ENCODE measurements at places on chromosomes 6 and 20.

DNA sequence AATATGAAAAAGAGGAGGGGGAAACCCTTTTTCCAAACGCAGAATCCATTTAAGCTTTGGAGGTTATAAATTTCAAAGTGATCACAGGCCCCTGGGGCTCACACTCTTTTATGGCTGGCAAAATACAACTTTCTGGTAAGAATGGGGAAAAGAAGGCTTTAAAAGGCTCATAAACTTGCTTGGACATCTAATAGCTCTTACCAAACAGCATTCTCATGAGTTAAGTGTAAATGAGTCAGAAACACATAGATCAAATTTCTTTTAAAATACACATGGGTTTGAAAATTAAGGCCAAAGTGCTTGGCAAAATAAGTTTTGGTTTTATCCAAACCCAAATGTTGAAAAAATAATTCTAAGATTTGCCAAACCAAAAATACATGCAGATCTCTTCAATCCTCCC, 154.6 kb downstream of the SOBP start:
- no peak for DNase-seq

DNA sequence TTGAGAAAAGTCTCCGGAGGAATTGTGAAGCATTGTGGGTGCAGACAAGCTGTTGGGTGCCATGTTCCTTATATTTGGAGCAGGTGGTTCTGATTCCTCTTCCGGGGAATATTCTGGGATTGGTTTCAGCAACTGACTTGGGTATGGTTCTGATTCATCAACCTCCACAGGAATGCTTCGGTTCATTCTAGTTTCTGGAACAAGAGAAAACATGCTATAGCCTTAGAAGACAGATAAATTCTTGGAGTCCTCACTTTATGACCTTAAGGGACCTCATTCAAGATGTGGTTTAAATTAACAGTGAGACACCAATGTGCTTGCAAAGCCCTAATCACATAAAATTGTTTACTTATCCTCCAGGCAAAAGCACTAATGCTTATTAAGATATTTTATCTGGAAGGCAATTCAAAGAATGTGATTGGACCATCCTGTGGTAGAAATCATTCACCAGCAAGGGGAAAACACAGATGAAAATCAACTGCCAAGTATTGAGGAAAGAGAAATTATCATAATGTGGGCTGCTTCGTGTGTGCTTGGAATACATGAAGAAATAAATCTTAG, 13.7 kb downstream of the TRAF3IP2 start:
- DNase-seq: peak; percentile 76

DNA sequence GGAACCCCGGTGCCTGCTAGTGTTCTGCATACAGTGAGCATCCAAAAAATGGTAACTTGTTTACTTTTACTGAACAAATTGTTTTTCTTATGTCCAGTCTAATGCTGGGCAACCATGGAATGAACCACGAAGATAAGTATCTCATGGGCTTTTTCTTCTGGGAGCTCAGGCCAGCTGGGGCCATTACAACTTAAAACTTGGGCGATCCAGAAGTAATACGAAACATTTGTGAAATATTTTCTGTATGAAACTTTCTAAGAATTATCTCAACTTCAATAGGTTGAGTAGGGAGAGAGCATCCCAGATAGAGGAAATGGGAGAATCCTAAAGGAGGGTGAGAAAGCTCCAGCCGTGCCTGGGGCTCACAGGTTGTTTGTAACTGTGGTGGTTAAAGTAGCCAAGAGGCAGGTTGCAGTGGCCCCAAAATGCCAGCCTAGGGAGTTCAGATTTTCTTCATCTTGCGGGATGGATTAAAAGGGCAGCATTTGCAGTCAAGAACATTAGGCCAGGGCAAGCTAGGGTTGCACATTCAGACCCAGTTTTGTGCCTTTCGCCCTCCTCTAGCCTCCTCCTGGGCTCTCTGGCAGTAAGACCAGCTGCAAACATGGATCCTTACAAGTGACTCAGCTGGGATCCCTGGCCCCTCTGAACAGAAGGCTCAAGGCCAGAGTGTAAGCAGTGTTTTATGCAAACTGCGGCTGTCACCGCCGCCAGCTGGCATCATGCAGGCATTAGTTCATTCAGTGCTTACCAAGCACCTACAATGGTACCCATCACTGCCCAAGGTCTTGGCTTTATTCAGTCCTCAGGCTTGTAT, 41.5 kb downstream of the ELMO2 start:
- no peak for DNase-seq

- DNase-seq: no peak
Measured at GRCh38 chr20:8803941-8804340, 264.9 kb upstream of the PLCB4 start.

GRCh38 chr20:17816804-17817587, 117.2 kb downstream of the BANF2 start:
- DNase-seq: no peak

DNA sequence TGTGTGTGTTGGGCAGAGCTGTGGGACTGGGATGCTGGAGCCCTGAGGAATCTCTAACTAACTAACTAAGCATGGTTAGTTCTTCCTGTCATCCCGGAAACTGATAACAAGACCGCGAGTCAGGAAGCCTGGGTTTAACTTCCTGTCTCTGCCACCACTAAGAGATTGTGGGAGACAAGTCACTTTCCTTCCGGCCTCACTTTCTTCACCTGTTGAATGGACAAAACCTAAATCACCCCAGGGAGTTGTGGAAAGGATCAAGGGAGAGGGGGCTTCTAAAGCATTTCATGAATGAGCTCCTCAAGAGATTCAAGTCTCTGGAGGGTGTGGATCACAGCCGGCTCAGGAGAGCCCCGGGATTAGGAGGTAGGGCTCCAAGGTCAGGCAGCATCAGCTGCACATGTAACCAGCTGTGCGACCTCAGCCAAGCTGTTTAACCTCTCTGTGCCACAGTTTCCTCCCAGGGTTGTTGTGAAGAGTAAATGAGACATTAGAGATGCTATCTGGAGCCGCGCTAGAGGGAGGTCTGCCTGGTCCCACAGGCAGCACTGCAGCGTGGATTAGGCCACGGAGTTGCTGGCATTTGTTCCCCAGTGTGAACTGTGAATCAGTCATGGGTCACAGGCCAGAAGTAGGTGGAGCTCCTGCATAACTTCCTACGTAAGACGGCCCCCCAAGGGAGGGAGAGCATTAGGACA, 105.1 kb downstream of the TOX2 start:
- no peak for DNase-seq

- DNase-seq: no peak
Measured at GRCh38 chr6:165881806-165882205, 218.8 kb upstream of the PDE10A start.

DNA sequence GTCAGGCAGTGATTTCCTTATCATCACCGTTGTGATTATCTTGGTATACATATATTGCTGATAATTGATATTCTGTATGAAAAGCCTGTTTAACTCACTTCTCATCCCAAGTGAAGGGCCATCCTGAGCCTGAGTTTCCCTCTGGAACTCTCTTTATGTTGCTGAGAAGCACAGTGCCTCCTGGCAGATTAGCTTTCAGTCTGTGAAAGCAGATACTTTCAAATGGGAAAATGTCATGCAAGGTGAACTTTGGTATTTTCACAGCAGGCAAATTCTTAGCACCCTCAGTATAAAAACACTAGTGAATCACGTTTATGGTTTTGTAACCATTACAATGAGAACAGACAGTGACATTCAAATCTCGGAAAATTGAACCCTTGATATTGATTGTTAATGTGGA, 151.6 kb downstream of the PRIM2 start:
- DNase-seq: peak; percentile 17

- peak; percentile 88 for DNase-seq
Measured at GRCh38 chr6:89997456-89998445, 103.5 kb downstream of the GJA10 start.

GRCh38 chr6:36817847-36818246, 21.4 kb downstream of the CPNE5 start:
- no peak for DNase-seq

DNA sequence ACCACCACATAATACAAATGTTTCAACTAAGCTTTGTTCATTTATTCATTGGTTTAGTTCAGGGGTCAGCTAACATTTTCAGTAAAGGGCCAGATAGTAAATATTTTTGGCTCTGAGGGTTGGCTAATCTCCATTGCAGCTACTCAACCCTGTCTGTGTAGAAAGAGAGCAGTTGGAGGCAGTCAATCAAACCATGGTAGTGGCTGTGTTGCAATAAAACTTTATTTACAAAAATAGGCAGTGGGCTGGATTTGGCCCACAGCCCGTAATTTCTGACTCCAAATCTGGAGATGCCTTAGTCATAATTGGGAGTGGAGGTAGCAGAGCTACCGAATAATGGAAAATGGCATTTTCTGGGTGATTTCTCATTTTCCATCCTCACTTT, 242.5 kb upstream of the ZFP64 start:
- DNase-seq: no peak

GRCh38 chr20:2330090-2330695, 34.4 kb downstream of the TGM3 start:
- DNase-seq: no peak

DNA sequence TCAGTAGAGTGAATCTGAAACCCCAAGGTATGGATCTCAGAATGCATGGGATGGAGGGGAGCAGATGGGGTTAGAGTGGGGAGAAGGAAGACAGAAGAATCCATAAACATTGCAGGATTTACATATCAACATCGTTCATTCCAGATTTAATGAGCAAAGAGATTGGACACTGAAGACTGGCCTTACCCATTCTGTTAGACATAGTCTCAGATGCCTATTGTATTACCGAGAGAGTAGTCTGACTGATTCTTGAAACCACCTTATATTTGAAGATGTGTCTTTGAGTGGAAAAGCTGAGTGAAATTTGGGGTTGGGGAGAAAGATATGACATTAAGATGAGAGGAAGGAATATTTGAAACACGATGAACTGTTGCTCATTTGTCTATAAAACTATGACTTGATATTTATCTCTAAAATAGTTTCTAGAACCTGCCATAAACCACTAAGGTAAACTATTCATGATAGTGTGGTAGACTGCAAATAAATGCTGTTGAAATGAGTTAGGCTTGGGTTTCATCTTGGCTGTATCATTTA, 5.7 kb downstream of the HLA-DRA start:
- no peak for DNase-seq

DNA sequence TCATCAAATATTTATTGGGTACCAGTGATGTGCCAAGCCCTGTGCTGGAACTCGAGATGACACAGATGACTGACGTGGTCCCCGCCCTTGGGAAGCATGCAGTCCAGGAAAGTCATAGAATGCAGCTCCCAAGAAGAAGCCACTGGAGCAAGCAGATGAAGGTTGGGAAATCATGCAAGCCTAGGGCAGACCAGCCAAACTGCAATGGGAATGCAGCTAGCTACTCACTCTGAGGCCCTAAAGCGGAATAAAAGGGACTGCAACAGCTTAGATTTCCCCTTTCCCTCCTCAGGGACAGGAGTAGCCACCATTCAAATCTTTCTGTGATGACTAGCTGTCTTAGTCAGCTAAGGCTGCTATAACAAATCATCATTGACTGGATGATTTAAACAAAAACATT, 152.2 kb downstream of the MAFB start:
- peak; percentile 48 for DNase-seq

DNA sequence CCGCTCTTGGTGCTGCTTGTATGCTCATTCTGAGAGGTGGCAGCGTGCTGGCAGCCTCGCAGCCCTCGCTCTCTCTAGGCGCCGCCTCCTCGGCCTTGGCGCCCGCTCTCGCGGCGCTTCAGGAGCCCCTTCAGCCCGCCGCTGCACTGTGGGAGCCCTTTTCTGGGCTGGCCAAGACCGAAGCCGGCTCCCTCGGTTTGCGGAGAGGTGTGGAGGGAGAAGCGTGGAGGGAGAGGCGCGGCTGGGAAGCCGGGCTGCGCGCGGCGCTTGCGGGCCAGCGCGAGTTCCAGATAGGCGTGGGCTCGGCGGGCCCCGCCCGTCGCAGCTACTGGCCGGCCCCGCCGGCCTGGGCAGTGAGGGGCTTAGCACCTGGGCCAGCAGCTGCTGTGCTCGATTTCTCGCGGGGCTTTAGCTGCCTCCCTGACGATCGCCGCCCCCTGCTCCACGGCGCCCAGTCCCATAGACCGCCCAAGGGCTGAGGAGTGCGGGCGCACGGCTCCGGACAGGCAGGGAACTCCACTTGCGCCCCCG, 19.5 kb upstream of the FAM8A1 start:
- DNase-seq: peak; percentile 46

DNA sequence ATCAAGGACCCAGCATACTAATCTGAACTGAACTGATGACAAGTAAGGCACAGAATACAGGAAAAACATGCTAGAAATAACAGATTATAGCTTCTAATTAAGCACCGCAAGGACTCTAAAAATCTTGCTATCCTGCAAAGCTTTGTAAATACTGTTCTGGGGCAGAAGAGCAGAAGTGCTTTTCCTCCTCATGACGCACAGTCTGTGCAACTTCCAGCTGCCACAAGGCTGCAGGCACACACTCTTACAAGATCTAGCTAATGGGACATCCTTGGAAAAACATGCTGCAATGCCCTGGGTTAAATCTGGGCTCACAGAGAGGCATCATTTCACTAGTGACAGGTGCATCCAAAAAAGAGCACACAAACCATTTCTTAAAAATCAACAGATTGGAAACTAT, 188.6 kb downstream of the GJA10 start:
- no peak for DNase-seq

- DNase-seq: peak; percentile 18
Measured at GRCh38 chr6:35248300-35248699, 11.2 kb upstream of the ZNF76 start.

DNA sequence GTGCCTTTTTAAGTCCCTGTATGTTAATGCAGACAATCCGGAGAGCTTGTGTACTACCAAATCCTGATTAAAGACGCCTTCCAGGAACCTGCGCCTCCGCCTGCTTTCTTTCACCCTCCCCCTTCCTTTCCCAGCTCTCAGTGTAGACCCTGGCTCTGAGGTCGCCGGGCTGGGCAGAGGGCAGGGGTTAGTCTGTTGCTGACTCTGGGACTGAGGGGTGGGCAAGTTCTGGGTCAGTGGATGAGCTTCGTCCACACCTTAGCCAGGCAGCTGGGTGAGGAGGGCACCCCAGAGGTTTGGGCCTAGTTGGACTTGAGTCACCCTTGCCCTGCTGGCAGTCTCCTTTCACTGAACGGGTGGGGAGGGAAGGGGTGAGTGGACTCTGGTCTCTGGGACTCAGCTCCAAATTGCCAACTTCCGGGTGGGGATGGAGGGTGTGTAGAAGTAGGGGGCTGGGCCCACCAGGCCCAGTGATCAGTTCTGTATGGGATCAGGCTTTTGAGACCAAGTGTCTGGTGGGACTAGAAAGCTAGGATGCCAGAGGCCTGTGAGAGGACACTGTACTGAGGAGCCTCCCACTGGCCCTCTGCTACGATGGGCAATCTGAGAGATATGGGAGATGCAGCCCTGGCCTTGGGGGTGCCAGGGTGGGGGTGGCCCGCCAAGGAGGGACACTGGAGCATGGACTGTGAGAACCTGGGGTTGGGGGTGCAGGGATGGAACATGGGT, 21.3 kb upstream of the SLC22A7 start:
- no peak for DNase-seq

- DNase-seq: no peak
Measured at GRCh38 chr6:31718265-31718664, 3.1 kb downstream of the LY6G6D start.

DNA sequence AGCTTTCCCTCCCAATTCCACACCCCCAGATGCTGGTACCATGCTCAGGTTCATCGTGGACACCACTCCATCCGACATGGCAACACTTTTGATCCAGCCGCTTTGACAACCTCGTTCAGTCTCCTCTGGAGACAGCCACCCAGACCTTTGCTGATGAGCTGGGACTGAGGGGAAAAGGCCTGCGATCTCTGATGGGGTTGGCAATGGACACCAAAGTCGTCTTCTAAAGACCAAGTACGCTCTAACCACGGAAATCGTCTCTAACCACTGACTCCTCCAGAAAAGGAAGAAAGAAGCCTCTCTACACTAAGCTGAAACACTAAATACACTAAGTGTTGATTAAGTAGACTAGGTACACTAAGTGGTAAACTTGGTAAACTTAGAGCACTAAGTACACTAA, 26.1 kb upstream of the HLA-E start:
- no peak for DNase-seq

GRCh38 chr20:49636447-49636846, 68.5 kb upstream of the PTGIS start:
- no peak for DNase-seq

Measured in fibroblast of upper back skin (primary cell).